ENCODE measurements at places on chromosomes 11 and 22.

DNA sequence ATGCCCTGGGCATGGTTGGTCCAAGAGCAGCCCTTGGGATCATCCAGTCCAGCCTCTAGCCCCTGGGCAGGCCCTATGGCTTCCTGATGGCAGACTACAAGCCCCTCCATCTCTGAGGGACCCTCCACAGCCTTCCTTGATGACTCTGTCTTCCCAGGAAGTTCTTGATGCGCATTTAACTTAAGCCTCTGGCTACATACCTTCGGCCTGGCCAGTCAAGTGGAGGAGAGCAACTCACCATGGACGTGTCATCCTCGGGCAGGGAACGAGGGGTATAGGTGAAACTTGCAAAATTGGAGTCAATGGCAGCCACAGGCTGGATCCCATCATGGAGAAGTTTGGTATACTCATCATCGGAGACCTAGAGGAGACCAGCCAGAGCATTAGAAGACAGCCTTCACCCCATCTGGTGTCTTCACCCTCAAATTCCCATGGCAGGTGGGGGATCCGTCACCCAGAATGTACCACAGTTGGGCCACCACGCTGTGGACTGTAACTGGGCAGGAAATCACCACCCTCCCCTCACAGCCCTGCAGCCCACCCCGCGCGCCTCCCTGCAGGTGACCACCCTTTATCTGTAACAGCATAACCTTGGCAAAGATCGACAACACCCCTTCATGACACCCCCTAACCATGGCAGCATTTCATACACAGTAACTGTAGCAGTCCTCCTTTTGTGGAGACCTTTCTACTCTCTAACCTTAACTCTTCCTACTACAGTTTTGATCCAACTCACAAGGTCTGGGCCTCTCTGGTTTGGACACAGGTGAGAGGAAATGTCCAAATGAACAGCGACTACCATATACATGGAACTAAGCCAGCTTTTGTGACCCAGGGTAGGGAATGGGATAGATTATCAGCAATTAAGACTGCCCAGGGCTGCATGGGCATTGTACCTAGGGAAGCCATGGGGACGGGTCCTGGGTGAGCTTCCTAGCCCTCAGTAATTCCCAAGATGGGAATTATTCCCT, 91.7 kb downstream of the PDE2A start:
- no peak for DNase-seq

- no peak for DNase-seq
Measured at GRCh38 chr11:28296426-28296825, 188.2 kb downstream of the METTL15 start.

GRCh38 chr22:23212061-23213021, 32.0 kb downstream of the BCR start:
- DNase-seq: no peak

DNA sequence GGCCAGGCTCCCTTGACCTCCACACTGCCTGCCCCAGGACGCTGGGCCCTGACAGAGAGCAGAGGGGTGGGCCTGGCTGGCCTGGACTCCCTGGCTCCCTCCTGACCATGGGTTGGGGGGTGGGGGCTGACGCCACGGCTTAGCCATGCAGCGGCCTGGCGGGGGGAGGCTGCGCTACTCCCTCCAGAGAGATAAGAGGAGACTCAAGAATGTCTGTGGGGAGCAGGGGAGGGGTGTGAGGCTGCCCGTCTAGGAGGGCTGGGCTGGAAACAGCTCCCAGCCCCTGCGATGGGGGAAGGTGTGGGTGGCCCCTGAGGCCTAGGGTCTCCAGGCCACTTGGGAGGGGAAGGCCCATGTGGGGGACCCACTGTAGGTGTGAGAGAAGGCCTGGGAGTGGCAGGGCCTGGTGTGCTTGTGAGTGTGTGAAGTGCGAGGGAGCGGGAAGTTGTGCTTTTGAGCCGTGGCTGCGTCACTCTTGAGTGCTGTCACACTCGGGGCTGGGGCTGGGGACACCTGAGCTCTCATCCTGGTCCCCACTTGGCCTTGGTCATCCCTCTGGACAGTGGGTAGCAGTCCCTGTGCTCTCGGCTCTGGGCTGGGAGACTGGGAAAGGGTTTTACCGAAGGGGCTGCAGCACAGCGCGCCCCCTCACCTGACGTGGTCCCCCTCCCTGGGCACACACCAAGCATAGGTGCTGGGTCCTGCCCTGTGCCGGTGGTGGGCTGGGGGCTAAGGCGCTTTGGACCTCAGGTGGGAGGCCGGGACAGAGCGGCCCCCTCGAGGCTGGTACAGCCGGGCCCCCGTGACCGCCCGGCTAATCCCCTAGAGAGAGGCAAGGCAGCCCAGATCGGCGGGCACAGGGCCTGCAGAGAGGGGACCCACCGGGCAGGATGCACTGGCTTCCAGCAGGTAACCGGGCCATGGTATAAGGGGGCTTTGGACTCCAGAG, 2.4 kb downstream of the MYRF start:
- no peak for DNase-seq

GRCh38 chr22:29877620-29878019, 5.4 kb upstream of the MTMR3 start:
- DNase-seq: peak; percentile 65

DNA sequence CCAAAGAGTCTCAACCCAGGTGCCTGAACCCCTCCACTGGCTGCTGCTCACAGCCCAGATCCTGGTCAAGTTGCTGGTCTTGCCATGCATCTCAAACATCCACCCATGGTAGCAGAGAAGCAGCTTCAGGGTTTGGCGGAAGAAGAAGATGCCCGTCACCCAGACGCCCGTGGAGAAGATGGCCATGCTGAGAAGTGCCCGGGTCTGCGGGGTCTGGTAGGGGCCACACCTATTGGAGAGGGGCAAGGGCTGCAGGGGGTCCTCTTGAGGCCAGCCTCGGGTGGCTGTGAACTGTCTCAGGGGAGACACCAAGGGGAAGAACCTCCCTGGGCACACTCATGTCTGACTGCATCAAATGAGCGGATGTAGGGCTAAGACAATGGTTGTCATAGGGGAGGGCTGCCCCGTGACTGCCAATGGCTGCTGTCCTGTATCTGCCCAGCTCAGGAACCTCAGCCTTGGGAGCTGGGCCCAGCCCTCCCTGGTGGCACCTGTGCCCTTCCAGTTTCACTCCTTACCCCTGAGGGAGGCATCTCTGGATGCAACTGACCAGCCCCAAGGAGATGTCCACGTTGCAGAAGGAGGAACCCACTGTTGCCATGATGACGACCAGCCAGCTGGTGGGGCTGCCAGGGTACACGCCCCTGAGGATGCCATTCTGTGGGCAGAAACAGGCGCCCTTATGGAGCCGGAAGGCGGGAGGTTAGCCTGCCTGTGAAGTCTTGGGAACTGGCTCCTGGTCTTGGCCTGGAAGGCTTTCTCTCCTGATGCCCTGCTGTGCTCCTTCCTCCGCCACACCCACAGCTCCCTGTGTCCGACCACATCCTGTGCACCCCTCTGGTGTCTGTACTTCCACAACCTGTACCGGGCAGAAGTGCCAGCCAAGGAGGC, 1.2 kb downstream of the CPT1B start:
- no peak for DNase-seq

DNA sequence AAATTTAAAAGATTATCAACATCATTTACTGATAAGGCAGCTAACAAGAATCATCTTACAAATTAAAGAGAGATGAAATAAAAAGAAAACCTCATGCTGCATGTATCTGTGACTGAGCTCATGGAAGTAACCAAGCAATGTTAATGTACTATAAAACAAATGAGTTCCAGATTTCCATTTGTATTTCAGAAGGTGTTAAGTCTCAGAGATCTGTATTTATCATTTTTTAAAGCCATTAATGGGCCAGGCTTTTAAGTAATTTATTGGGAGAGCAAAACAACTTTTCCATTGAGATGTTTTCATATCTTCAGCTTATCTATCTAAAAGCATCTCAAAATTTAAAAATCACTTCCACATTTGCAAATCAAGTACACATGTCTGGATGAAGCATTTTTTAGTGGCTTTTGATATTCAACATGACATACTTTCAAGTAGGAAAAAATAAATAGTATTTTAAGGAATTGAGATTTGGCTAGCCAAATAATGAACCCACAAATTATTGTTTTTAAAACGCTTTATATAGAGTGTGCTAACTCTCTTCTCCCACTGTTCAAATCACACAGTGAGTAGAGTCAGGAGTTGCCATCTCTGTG, 17.9 kb upstream of the BBOX1 start:
- DNase-seq: no peak

DNA sequence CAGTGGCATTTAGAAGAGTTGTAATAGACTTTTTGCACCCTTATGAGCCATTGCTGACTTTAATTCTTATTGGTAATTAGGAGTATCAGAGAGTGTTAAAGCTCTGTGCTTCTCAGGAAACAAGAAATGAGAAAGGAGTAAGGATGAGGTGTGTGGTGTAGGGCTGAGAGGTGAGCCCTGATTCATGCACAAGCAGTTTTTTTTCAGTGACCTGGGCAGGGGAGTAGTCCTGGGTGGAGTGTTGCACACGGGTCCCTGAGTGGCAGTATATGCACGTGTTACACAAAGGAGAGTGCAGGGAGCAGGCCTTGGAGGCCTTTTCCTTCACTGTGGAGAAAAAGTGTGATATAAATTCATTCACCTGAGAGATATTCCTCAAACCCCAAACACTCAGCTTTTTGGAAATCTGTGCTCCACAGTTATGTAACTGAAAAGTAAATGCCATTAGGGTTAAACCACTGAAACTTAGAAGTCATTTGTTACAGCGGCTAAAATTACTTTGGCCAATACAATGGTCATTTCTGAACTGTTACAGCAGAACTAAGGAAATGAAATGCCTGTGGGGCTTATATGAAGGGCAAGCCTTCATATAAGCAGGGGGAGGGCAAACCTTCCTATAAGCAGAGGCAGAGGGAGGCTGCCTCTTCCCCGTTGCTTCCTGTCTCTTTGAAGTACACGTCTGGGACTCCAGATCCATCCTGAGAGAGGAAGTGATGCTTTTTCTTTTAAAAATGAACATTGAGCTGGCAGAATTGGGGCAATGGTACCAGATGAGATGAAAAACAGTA, 62.6 kb upstream of the OLFML1 start:
- DNase-seq: peak; percentile 4

- DNase-seq: peak; percentile 48
Measured at GRCh38 chr11:3044004-3044403, 13.2 kb downstream of the CARS1 start.

DNA sequence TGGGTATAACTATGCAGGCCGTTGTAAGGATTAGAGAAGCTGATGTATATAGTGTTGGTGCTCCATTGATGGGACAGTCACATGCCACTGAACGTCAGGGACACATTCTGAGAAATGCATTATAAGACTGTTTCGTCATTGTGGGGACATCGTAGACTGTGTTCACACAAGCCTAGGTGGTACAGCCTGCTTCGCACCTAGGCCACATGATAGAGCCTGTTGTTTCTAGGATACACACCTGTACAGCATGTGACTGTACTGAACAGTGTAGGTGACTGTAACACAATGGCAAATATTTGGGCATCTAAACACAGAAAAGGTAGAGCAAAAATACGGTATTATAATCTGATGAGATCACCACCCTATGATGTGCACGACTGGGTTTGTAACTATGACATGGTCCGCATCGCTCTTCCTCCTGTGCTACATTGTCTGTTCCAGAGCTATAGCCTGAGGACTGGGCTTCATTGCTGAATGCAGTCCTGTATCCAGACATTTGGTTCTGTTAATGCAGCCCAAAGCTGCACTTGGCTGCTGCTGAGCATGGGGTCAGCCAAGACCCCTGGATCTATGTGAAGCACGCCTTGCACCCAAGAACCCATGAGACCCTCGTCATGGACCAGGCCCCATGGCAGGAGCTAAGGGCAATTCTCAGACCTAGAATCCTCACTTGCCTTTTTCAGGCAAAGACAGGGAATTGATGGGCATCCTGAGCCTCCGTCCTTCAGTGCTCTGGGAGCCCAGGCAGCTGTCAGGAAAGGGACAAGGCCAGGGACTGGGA, 51.1 kb upstream of the THY1 start:
- DNase-seq: no peak

DNA sequence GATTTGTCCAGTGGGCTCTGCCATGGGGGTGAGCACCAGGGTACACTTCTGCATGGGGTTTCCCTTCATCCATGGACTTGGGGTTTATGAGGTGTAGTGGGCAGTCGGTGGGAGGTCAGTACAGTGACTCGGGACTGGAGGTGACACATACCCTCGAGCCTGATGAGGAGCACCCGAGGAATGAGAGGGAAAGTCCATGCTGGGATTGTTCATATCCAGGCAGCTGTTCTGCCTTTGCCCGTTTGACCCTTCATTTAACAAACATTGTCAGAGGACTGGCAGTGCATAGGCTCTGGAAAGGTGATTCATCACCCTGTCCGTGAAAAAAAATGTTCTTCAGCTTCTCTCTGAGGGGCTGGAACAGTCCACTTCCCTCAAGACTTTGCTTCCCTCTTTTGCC, 2.7 kb downstream of the NAV2 start:
- DNase-seq: peak; percentile 91

- DNase-seq: no peak
Measured at GRCh38 chr11:98289617-98290263, 731.0 kb upstream of the CNTN5 start.

DNA sequence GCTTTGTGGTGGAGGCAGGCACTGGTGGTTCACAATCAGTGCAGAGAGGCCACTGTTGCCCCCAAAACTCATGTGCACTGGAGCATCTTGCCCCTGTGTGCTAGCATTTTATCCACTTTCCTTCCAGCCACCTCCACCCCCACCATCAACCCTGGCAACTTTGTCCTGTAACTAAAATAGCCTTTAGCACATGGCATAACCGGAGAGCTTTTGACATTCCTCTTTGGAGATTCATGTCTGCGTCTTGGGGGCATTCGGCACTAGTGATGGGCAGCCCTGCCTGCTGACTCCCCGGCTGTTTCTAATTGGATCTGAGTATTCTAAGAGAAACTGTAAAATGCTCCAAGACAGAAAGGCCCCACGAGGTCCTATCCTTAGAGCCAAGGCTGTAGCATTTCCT, 15.8 kb downstream of the SHISA8 start:
- no peak for DNase-seq

GRCh38 chr11:131288521-131289091, 81.8 kb upstream of the NTM start:
- DNase-seq: no peak

GRCh38 chr11:79242616-79243015, 198.2 kb downstream of the TENM4 start:
- peak; percentile 66 for DNase-seq

DNA sequence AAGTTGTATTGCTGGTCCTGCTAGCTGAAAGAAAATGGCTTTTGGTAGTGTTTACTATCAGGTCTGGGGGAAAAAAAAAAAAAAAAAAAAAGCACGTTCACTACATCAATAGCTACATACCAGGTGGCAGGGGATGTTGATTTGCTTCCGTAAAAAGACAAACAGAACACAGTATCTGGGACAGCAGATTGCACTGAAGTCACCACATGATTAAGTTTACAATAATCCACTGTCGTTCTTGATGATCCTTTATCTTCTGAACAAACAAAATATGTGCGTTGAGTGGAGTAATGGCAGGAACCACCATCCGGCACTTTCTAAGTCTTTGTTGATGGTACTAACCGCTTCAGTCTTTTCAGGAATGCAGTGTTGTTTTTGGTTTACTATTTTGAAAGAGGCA, 48.7 kb downstream of the DDX6 start:
- DNase-seq: no peak

GRCh38 chr11:17563961-17564686, 17.1 kb downstream of the OTOG start:
- DNase-seq: no peak

Measured in fibroblast of the aortic adventitia (primary cell).